Activated T-helper 9 cell treated with anti-CD3 and anti-CD28 coated beads, Interleukin-2, amount 50 U/mL, for 16 hours (primary cell): ENCODE measurements at places on chromosomes 2 and 18.

DNA sequence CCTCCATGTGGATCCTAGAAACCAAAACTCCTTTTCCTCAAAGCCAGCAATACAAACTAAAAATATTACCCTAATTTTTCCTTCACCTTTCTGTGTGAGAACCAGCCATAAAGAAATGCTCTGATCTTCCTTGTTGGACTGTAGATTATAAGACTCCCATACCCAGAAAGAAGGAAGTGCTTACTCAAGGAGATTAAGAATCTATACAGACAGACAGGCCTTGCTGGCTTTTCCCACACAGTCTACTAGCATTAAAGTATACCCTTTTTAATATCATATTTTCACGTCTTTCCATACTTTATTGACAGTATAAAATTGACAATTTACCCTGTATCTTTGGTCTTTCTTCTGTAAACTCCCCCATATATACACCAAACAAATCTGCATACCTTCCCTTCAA, 139.0 kb downstream of the GULP1 start:
- DNase-seq, result no peak

- no peak for DNase-seq
Observed at GRCh38 chr18:49362431-49362830, 98.0 kb downstream of the DYM start.

- no peak for DNase-seq
Observed at GRCh38 chr2:60979231-60979630, 38.3 kb upstream of the PEX13 start.

GRCh38 chr2:21118302-21118920, 5.4 kb upstream of the TDRD15 start:
- DNase-seq, result no peak

DNA sequence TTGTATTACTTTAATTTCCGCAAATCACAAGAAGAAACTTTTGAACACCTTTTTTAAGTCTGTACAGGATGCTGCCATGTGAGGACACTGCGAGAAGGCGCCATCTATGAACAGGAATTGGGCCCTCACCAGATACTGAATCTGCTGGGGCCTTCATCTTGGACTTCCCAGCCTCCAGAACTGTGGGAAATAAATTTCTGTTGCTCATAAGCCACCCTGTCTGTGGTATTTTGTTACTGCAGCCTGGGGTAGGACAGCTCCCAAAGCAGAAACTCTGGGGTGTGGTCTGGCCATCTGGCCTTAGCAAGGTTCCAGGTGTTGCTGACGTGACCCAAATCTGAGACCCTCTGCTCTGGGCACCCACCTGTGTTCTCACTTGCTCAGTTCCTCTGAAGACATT, 16.5 kb downstream of the UXS1 start:
- DNase-seq, result no peak

GRCh38 chr2:216064014-216064630, 17.5 kb downstream of the PECR start:
- no peak for DNase-seq

DNA sequence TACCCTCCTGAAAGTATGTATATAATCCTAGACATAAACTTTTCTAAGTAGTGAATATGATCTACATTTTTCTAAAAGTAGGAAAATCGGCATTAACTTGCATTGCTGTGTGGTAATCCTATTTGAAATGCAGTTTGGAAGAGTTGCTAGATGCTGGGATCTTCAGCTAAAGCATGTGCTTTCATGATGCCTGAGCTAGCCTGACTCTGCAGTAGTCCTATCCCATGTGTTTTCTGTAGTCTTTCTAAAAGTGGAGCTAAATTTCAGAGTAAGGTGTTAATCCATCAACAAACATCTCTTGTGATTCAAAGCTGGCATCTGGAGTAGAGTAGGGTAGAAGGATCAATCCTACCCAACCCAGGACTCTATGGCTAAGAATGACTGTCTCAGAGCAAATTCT, 229.4 kb downstream of the THSD7B start:
- no peak for DNase-seq

DNA sequence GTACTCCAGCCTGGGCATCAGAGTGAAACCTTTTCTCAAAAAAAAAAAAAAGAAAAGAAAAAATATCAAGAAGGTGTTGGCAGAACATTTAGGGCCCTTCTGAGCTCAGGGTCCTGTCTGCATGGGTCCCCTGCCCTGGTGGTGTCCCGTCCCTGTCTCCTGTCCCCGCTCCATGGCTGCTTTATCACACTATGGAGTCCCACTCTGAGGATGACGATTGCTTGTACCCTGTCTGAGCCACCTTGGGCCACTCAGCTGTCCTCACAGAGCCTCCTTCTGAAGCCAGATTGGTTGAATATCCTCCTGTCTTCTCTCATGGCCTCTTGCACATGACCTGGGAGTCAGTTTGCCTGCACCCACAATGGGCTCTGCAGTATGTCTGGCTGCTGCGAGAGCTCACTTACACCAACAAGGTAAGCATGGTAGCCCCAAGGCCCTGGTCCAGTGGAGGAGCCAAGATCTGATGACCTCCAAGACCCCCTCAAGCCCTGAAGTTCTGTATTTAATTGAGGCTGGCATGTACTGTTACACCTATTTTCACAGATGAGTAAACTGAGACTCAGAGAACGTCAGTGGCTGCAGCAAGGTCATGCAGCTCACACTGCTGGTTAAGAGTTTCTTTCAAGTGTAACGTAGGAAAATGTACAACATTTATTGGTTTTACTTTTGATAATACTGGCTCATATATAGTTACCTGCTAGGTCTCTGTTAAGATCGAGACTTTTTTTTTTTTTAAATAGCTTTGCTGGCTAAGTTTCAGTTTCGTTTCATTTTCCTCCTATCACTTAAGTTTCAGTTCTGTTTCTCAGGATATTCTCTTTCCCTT, 16.9 kb upstream of the ZCCHC2 start:
- DNase-seq, result no peak

DNA sequence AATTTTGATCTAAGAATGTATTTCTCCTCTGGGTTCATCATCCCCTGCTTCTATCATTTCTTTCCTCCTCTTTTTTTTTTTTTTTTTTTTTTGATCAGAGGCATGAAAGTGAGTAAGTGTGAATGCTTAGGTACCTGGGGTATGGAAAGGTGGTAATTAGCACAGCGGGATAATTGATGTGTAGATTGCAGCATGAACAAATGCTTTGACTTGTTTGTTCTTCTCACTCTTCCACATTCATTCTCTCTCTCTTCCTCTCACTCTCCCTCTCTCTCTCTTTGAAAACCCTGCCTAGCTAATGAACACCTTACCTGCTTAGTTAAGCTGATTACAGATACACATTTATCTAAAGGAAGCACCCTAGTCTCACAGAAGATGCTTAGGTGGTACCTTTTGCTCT, 74.7 kb downstream of the ZEB2 start:
- DNase-seq, result no peak

GRCh38 chr18:26650310-26651268, 102.2 kb upstream of the KCTD1 start:
- DNase-seq, result no peak

DNA sequence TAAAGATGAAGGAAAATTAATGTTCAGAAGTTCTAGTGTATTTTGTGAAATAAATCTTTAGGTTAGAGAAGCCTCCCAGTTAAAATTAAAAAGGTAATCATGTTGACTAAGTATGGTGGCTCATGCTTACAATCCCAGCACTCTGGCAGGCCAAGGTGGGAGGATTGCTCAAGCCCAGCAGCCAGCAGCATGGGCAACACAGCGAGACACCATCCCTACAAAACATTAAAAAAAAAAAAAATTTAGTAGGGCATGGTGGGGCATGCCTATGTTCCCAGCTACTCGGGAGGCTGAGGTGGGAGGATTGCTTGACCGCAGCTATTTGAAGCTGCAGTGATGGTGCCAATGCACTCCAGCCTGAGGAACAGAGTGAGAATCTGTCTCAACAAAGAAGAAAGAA, 17.9 kb downstream of the XPO1 start:
- no peak for DNase-seq

DNA sequence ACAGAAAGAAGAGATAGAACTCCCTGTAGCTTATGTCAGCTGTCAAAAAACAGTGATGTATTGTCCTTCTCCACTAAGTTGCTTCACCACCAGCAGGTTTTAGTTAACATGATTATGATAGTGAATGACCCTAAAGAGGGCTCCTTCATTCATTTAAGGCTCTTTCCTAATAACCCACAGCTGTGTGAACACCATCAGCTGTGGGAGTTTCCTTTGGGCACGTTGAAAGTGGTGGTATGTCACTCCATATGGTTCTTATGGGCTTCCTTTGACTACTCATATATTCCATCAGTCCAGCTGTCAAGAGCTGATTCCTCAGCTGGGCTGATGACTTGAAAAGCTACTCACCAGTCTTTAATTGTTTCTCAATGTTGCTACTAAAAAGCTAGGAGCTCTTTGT, 210.3 kb downstream of the UBE2E3 start:
- DNase-seq, result no peak

- no peak for DNase-seq
Observed at GRCh38 chr2:207724113-207724512, 12.7 kb downstream of the CCNYL1 start.

DNA sequence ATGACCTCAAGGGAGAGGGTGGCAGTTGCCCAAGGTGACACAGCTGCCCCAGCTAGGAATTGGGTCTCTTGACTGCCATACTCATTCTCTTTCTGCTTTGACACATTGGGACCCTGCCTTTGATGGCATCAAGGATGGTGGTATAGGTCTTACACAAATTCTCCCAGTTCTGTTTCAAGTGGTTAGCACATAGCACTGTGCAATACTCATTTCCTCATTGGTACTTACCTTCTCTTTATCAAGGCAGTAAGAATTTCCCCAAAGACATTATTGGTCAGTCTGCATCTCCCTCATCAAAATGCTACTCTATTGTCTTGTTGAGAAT, 35.9 kb upstream of the CCDC93 start:
- no peak for DNase-seq

GRCh38 chr18:34993289-34993688, 47.9 kb upstream of the MAPRE2 start:
- DNase-seq, result no peak

- DNase-seq, result no peak
Observed at GRCh38 chr2:172090044-172090961, 5.0 kb downstream of the DLX1 start.

DNA sequence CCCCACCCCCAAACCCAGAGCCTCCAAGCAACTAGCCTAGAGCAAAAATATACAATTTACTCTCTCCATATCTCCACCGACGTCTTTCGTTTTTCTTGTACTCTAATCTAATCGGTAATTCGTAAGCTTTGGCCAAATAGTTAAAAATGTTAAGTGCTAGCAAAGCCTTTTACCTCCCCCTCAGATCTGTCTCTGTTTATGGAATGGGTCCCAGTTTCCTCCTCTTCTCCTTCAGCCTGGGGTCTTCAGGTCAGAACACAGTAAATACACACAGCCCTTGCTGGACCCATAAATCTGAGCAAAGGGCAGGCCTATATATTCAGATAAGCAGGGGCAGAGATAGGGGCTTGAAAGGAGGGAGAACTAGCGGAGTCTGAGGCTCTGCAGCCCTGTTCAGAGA, 267.4 kb downstream of the MEIS1 start:
- no peak for DNase-seq

DNA sequence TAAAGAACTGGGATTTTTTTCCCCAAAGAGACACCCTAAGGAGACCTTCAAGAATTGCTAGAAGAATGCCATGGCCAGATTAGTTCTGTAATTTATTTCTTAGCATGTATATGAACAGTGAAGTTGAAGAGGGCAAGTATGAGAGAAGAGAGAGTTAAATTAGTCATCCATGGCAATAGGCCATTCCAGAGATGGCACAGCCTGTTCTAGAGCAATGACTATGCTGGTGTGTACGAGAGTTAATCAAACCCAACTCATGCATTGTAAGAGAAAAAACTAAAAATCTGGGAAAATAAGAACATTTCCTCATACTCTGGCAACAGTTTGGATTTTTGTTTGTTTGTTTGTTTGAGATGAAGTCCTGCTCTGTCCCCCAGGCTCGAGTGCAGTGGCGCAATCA, 112.1 kb upstream of the PIK3C3 start:
- no peak for DNase-seq

DNA sequence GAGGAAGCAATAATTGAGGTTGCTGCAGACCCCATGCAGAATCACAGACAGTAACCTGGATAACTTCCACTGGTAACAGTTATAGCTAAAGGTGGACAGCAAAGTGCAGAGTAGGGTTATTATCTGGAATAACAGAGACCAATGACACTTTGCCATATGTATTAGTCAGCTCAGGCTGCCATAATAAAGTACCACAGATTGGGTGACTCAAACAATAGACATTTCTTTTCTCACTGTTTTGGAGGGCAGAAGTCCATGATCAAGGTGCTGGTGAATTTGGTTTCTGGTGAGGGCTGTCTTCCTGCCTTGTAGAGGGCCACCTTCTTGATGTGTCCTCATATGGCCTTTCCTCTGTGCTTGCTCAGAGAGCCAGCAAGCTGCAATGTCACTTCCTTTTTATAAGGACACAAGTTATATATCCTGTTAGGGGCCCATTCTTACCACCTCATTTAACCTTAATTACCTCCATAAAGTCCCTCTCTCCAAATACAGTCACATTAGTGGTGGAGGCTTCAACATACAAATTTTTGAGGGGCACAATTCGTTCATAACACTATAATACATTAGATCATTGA, 191.0 kb upstream of the LRP1B start:
- DNase-seq, result no peak

GRCh38 chr2:40102447-40102846, 323.4 kb upstream of the THUMPD2 start:
- no peak for DNase-seq

DNA sequence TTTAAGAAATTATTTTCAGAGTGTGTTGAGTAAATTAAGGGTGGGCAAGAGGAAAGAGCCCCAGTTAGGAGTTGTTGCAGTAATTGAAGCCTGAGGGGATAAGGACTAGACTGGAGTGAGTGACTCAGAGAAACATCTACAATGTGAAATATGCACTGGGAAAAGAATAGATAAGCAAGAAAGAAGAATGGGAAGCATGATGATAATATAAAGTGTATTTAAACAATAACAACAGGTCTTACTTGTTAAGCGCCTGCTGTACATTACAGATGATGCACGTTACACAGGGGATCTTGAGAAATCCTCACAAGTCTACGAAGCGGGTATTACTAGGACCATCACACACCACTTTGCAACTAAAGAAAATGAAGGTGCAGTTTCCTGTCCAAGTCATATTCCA, 73.6 kb upstream of the STK17B start:
- DNase-seq, result no peak

DNA sequence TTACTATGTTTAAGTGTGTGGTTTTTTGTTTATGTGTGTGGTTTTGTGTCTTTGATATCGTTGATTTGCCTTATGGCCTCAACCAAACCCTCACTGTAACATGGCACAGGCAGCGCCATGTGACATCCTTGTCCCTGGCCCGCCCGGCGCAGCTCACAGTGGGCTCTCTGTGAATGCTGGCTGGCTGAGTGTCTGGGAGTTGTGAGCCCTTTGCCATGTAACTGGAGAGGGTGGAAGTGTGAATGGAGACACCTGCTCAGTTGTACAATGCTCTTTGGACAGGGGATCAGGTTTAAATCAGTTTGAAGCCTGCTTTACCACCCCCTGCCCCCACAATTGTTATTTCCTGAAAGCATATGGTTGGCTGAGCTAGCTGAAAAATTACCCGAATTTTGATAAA, 41.8 kb downstream of the TCF7L1 start:
- DNase-seq, result no peak

- no peak for DNase-seq
Observed at GRCh38 chr2:134900151-134900550, 18.5 kb upstream of the CCNT2 start.

- no peak for DNase-seq
Observed at GRCh38 chr2:134838143-134838620, at the start of gene ACMSD. ACMSD (plus strand) TSS chr2:134838616; CDS start chr2:134838683, 67 bp downstream.
